GF-D8 (cell line): ENCODE measurements at places on chromosomes 16 and 17.

DNA sequence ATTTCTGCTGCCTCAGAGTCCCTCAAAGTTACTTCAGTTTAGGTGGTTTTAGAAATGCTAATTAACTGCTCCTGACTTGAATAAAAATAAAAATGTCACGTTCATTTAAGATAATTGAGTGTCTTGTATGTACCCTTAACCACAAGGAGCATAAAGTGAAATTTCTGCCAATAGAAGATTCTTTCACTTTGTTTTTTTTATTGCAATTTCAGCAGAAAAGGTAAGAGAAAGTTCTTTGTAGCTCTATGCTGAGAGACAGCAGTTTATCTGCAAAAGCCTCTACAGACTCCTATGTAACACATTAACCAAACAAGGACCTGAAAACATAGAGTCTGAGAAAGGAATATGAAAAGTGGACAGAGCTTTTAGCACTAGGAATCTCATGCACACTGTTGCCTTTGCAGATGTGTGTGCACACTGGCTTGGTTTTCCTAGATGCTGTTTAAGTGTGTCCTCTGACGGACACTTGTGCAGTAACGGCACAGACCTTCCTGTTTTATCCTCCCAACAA lies 11.6 kb downstream of the ARHGAP44 start:
- no peak for DNase-seq

GRCh38 chr17:57511475-57512123 lies 233.5 kb downstream of the CCDC182 start:
- DNase-seq = no peak

GRCh38 chr17:44629314-44629713 lies 27.0 kb upstream of the MEIOC start:
- DNase-seq = no peak

GRCh38 chr17:2089021-2089422 lies 34.1 kb downstream of the HIC1 start:
- no peak for DNase-seq

GRCh38 chr17:72412650-72413076 lies 291.8 kb downstream of the SOX9 start:
- DNase-seq = no peak

- no peak for DNase-seq
Observed at GRCh38 chr17:57016764-57017116, 38.8 kb downstream of the SCPEP1 start.

- DNase-seq = no peak
Observed at GRCh38 chr17:69607162-69607834, 192.8 kb downstream of the MAP2K6 start.

GRCh38 chr17:80832266-80832676 lies 159.4 kb upstream of the CHMP6 start:
- no peak for DNase-seq

- DNase-seq = no peak
Observed at GRCh38 chr16:87230571-87230970, 86.6 kb downstream of the C16orf95 start.

GRCh38 chr16:47408491-47408890 lies 52.4 kb downstream of the ITFG1 start:
- no peak for DNase-seq
